ENCODE measurements at places on chromosomes 7 and 10. TPM values are rescaled to one million over a fixed set of nuclear protein-coding genes. Genes with fewer than 3 reads are reported as not detected.

Gene GNAT3
- 0.12 TPM for total RNA-seq

Gene TMEM184A
- total RNA-seq: 3.3 TPM

Gene CPVL
- total RNA-seq: 0.64 TPM

Gene PILRA
- total RNA-seq: 0.54 TPM

Gene GRB10
- total RNA-seq: 0.10 TPM

Gene METTL27
- total RNA-seq: 1.9 TPM

Gene CPED1
- 15.8 TPM for total RNA-seq

Gene TRPV5
- total RNA-seq: not detected

Gene RPA3
- total RNA-seq: 127 TPM

Gene THNSL1
- total RNA-seq: 1.5 TPM

Gene CUBN
- 2.0 TPM for total RNA-seq

Gene TSPAN14
- 44.4 TPM for total RNA-seq

Gene LRRC4
- total RNA-seq: not detected

Gene SPOCK2
- 0.05 TPM for total RNA-seq

Gene FAM131B
- 0.79 TPM for total RNA-seq

DNA sequence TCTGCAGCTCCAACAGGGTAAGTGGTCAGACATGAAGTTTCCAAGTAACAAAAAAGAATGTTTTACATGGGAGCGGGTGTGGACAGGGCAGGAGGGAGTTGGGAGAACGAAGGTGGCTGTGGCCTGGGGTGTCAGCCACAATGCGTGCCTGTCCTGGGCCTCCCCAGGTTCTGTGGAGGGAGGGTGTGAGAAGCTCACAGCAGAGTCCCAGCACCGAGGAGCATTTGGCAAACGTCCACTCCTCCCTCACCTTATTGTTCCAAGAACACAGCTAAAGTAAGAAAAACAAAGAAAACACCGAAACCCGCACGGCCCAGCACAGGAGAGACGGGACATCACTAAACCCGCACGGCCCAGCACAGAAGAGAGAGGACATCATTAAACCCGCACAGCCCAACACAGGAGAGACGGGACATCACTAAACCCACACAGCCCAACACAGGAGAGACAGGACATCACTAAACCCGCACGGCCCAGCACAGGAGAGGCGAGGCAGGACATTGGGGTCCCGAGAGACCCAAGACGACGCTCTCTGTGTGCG is 226.4 kb downstream of the MAD1L1 start:
- no peak for DNase-seq

DNA sequence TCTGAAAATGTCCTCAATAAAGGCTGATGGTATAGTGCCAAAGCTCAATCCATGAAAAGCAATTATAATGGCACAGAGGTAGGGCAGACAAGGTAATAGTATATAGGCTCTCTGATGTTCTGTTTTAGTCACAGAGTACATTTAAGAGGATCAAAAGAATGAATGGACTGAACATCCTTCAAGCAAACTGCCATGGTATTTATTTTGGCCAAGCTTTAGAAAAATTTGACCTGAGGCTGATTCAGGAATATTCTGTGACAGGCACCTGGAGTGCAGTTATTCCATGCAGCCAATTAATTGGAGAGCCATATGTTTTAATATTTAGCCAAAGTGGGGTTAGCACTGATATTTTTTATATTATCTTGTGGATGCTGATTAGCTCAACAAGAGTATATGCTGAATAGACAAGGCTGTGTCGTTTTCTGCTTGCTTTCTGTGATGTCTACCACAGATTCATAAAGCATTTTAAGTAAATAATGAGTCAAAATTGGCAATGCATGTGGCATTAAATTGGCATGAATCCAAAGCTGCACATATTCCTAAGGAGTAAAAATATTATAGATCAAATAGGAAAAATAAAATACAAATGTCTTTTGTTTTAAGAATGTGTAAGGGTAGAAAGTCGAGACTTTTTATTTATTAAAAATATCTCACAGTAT is 177.4 kb downstream of the PCLO start:
- DNase-seq: peak; percentile 9

- DNase-seq: no peak
These were observed 151.7 kb downstream of the AUTS2 start for GRCh38 chr7:69749994-69750393.

- peak; percentile 15 for DNase-seq
These were observed 701 bp upstream of the GBX1 start for GRCh38 chr7:151168003-151168786.

DNA sequence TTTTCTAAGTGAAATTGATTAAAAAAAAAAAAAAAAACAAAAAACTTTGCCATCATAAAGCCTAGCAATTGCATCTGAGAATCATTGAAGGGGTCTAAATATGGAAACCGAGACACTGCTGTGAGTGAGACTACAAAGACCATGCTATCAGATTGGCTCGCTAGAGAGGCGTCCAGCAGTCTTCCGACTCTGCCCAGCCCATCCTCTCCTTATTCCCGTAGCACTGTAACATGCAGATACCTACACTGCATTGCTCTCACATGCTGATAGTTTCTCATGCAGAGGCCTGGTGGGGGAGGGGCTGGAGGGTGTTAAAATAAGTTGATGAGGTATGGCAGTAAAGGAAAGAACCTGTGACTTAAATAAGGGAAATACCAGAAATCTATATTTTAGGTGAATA is 130.7 kb downstream of the NRF1 start:
- no peak for DNase-seq

GRCh38 chr10:5265139-5265538 is 68.5 kb downstream of the AKR1C4 start:
- no peak for DNase-seq

- no peak for DNase-seq
These were observed 21.3 kb downstream of the PTPN12 start for GRCh38 chr7:77558284-77558967.

- no peak for DNase-seq
These were observed 1167.6 kb downstream of the NXPH1 start for GRCh38 chr7:9600974-9601373.

DNA sequence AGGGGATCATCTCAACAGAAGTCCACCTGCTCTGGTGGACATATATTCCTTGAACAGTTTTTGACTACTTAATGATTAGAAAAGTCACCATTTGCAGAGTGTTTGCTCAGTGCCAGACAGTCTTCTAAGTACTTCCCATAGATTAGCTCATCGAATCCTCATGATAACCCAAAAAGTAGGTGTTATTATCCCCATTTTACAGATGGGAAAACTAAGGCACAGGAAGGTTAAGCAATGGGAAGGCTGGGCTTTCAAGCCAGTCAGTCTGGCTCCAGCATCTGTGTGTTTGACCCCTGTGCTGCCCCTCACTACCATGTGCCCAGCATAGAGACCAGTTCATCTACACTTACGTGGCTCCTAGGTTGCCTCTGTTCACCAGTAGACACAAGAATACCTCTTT is 15.9 kb downstream of the CDHR3 start:
- DNase-seq: no peak

- DNase-seq: no peak
These were observed 61.1 kb downstream of the TLL2 start for GRCh38 chr10:96452494-96453153.

DNA sequence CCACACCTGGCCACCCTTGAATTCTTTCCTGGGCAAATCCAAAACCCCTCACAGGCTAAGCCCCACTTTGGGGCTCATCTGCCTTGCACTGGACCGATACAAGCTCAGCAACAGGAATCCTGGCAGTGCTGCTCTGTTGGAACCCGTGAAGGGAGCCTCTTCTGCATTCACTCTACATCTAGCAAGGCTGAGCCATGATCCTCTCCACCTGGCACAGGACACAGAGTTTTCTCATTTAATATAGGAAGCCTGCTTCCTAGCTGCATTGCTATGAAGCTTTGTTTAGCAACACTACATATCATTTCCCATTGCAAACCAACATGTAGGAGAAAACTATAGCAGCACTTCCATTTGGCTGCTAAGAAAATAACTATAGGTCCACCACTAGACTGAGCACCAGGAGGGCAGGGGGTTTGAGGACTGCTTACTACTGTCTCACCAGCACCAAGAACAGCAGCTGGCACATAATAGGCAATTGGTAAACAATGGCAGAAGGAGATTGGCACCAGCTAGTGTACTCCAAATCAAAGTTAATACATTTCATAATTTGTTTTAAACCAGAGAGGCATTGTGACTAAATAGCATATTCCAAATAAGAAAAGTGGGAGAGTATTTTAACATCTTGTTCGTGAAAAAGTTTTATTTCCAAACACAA is 56.1 kb downstream of the CPVL start:
- DNase-seq: no peak

- no peak for DNase-seq
These were observed 408.8 kb upstream of the FZD8 start for GRCh38 chr10:36050763-36051499.

- no peak for DNase-seq
These were observed 45.9 kb upstream of the DRGX start for GRCh38 chr10:49441488-49442476.

DNA sequence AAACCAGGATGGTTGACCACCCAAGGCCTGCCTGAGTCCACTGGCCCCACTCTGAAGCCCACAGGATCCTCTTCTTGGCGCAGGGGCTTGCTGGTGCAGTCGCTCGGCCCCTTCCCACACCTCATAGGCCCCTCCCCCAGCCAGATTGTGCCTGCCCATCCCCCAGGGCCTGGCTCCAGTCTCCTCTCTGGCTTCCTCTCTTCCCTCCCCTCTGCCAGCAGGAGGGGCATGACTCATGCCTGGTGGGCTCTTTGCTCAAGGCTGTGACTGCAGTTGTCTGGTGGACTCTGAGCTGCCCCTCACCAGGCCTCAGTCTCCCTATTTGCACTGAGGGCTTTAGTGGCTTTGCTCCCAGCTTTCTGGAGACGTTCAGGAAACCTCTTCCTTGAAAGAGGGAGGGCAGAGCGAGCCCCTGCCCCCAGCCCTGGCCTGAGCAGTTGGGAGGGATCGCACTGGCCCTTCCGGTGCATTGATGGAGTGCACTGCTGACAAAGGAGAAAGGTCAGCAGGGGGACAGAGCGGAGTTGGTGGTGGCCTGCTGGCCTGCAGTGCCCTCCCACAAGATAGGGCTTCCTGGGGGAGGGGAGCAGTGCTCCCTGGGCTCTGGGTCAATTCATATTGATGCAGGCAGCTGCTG is 60.7 kb downstream of the ZMIZ1 start:
- peak; percentile 49 for DNase-seq

DNA sequence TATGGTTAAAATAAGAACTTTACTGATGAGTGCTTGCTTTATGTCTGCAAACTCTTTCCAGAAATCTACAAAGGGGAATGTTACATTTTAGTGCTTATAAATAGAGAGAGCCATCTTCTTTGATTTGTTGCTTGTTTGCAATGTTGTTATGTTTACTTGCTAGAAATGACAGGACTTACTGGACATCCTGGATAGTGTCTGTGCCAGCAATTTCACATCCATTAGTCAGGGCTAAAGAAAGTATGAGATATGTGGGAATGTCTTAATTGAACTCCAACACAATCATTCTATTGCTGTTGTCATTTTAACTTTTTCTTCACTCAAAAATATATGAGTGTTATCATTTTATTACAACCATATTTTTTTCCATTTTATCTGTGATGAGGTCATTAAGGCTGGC is 453.2 kb downstream of the TNS3 start:
- DNase-seq: no peak

GRCh38 chr10:104339469-104340110 is 1.3 kb upstream of the ITPRIP start:
- peak; percentile 75 for DNase-seq

- no peak for DNase-seq
These were observed 20.5 kb downstream of the GSAP start for GRCh38 chr7:77395626-77396025.

- no peak for DNase-seq
These were observed 57.9 kb downstream of the MTPN start for GRCh38 chr7:135919071-135919841.

- peak; percentile 4 for DNase-seq
These were observed 66.5 kb downstream of the CTNNA3 start for GRCh38 chr10:67629461-67629971.

DNA sequence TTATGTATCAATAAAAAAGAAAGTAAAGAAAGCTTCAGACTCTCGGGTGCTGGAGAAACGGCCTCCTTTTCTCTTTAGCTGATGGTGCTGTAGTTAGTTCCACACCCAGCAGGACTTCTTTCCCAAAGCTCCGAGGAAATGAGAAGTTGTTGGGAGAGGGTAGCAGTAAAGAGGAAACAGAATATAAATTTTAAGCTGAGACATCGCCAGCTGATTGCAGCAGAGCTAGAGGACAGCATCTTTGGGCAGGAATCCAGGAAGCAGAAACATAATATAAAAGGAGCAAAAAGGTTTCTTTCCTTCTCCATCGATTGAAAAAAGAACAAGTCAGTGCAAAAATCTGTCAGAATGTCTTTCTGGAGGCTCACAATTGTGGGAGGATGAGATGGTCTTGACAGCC is 616.9 kb upstream of the FOXK1 start:
- no peak for DNase-seq

DNA sequence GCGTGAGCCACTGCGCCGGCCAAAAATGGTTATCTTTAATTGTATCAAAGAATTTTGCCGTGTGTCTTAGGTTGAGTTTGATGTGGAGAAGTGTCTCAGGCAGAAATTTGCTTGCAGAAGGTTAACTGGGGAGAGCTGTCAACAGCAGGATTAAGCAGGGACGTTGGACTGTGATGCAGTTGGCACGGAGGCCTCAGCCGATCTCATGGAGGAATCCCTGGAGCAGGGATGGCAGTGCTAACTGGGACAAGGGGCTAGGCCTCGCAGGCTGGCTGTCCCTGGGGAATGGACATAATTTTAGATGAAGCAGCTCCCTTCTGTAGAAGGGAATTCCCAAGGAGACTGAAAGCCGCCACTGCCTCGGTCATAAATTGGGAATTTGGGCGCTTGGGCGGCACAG is 12.3 kb upstream of the KIF5B start:
- DNase-seq: no peak

- peak; percentile 61 for DNase-seq
These were observed 180.3 kb downstream of the NPSR1 start for GRCh38 chr7:34838329-34838728.
